ENCODE measurements at places on chromosomes 13 and 19.

DNA sequence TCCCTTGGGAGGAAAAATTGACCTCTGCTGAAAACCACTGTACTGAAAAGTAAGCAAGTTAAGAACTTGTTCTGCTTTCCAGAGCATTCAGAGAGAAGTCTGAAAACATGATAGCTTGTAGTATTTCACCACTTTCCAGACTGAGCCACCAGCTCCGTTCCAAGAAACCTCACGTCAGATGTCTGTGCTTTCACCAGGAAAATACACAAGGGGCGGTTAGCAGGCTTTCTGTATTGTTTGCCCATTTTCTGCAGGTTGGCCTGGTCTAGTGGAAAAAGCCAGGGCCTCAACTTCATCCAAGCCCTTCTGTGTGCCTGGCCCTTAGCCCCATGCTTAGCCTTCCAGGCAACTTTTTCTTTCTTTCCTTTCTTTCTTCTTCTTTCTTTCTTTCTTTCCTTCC is 36.4 kb downstream of the RXFP2 start:
- DNase-seq = no peak

DNA sequence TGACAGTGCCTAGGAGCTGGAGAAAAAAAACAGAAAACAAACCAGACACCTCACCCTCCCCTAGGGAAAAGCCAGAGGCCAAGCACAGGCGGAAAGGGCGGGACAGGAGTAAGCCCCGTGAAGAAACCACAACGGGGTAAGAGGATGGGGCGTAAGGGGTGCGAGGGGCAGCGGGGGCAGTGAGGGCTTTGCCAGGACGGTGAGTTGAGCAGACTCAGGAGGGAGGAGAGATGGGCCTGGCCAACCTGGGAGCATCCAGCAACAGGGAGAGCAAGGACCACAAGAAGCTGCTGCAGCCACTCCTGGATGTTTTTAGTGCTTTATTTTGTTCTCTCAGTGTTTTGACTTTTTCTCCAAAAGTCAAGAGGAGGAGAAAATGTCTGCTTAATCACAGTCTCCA is 114.1 kb upstream of the SOX1 start:
- DNase-seq = no peak

DNA sequence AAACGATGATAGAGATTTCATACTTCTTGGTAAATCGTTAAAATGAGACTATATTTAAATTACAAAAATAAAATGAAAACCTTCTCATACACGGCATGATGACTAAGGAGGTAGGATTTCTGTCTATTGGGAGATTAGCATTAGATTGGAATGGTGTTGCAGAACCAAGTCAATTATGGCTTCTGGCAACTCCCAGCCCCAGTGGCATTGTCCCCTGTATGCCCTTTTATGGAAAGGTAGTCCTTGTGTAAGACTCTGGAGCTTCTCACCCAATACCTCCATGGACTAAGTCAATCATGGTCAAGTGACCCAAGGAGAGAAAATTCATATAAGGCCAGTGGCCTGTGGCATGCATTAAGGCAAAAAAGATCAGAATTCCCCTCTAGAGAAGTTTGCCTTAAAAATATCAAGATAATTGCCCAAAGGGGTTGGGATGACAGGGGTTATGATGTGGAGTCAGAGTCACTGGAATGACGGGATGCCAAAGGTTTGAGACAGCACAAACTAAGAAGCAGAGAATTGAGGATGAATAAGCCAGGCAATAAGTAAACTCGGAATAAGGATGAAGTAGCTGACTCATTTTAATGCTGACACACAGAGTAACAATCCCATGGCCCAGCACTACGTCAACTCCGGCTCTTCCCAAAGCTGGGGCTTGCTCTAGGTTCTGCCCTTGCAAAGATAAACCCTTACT is 57.8 kb upstream of the POSTN start:
- peak; percentile 83 for DNase-seq

DNA sequence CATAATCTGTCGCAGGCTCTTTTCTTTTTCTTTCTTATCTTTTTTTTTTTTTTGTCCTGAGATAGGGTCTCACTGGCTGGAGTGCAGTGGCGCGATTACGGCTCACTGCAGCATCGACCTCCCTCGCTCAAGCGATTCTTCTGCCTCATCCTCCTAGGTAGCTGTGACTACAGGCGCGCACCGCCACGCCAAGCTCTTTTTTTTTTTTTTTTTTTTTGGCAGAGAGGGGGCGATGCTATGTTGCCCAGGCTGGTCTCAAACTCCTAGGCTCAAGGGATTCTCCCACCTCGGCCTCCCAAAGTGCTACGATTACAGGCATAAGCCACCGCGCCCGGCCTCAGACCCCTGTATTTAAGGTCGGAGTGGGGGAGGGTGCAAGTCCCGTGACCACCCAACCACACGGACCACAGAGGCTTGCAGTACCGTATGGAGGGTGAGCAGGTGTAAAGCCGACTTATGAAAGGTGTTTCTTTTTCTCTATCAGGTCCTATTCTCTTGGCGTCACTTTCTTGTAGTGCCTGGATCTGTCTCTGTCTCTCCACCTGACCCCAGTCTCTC is 2.0 kb downstream of the PHLDB3 start:
- no peak for DNase-seq

GRCh38 chr13:51793570-51794271 is 10.2 kb downstream of the DHRS12 start:
- DNase-seq = peak; percentile 83

GRCh38 chr19:23774106-23774505 is 15.4 kb upstream of the ZNF681 start:
- peak; percentile 24 for DNase-seq

GRCh38 chr13:80306337-80306972 is 34.5 kb downstream of the SPRY2 start:
- no peak for DNase-seq

GRCh38 chr13:65605396-65605795 is 1624.7 kb downstream of the PCDH9 start:
- DNase-seq = no peak

Data from MCF 10A (cell line).